Activated CD4-positive, alpha-beta T cell treated with anti-CD3 and anti-CD28 coated beads, Interleukin-2, amount 10 ng/mL, durations not matched to agents 24 days and 14 days (primary cell): ENCODE measurements at places on chromosomes 4 and X. TPM values are rescaled to one million over a fixed set of nuclear protein-coding genes. Genes with fewer than 3 reads are reported as not detected.

DNA sequence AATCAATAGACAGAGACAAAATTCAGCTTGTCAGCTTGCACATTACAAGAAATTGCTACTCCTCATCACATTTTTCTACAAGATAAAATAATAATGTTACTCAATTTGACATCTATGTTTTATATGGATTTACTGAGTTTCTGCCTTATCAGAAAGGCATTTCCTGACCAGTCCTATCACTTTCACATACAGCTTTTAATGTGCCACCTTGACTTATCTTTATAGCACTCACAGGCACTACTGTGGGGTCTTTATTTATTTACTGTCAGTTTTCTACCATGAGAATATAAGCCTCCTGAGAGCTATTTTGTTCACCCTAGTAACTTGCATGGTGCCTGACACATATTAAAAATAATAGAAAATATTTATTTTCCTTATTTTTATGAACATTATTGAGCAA, 6.0 kb downstream of the NDST4 start:
- H3K4me1 ChIP-seq: no peaks in the 10 kb centered on the region
- no peak overlapping the region for H3K27ac ChIP-seq
- H3K4me3 ChIP-seq: no peak overlapping the region
- no peak for DNase-seq
- H3K36me3 ChIP-seq: no peaks in the 10 kb centered on the region
- H3K27me3 ChIP-seq: no peaks in the 10 kb centered on the region

- no peaks in the 10 kb centered on the region for H3K36me3 ChIP-seq
- no peak for DNase-seq
- H3K4me3 ChIP-seq: no peak overlapping the region
- no peaks in the 10 kb centered on the region for H3K27me3 ChIP-seq
- H3K4me1 ChIP-seq: no peaks in the 10 kb centered on the region
These were observed 214.2 kb upstream of the PCDH10 start for GRCh38 chr4:132934911-132935310.

DNA sequence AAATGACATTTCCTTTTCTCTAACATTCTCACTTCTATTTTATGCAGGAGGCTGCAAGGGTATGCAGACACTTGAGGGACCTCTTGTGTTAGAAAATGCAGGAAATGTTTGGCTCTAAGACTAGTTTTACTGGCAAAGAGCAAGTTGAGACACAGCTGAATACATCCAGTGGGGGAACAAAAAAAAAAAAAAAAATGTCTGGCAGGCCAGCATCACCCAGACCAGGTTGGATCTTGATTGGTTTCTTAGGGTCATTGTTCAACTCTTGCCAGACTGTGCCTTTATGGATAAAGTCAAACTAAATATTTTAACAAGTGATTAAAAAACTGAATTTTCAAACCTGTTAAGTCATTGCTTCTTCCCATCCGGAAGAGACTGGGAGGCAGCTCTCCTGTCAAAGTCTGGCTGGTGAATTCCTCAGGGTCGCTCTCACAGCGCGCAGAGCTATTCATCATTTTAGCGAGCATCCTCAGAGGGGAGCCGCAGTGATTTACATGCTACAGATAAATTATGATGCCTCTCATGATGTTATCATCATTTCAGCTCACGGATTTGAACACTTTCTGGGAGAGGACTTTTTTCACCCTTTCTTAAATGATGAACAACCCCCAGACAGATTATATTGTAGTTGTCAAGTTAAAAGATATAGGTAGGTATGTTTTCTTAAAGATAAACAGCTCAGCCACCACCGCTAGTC, 23.6 kb upstream of the PACRGL start:
- H3K4me1 ChIP-seq: no peaks in the 10 kb centered on the region
- no peaks in the 10 kb centered on the region for H3K36me3 ChIP-seq
- no peak overlapping the region for H3K4me3 ChIP-seq
- peaks cover 4% of the 10 kb centered on the region for H3K27me3 ChIP-seq
- no peak for DNase-seq
- no peak overlapping the region for H3K27ac ChIP-seq

DNA sequence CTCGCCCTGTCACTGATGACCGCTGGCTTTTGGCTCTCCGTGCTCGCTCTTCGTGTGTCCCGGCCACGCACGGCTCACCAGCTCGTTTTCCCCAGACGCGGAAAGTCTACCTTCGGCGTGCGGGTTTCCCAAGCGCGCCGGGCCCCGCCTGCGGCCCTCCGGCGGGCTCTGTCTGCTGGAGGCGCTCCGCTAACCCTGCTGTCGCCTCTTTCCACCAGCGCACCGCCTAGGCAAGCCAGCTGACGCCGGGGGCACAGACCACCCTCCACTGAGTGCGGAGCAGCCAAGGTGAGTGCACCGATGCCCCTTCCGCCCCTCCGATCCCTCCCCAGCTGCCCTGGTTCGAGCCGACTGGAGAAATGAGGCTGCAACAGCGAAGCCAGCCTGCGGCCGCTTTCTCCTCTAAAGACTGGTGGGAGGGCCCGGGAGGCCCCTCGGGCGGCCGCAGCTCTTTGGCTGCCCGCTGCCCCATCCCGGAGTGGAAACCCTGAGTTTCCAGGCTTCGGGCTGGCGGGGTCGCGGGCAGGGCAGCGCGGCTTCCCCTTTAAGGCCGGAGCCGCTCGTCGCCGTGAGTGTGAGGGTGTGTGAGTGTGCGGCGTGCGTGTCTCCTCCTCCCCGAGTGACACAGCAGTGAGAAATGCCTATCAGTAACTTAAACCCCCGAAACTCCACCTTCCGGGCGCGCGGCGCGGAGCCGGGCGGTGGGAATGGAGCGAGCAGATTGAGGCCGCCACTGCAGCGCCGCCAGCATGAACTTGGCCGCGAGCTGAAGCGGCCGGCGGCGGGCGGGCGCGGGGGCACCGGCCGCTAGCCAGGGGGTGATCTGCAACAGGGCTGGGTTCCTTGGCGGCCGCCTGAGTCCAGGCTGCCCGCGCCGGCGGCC, at the start of gene MAMLD1:
Gene MAMLD1, plus strand, starts transcription at position 719 of the 883 bp plus-strand sequence. CDS start 82,200 bp downstream, outside the sequence.
- H3K27ac ChIP-seq: peak within 1 kb of the TSS; percentile 41
- peak; percentile 92 for DNase-seq
- peaks cover 4% of the 10 kb centered on the region for H3K36me3 ChIP-seq
- peaks cover 17% of the 10 kb centered on the region for H3K27me3 ChIP-seq

DNA sequence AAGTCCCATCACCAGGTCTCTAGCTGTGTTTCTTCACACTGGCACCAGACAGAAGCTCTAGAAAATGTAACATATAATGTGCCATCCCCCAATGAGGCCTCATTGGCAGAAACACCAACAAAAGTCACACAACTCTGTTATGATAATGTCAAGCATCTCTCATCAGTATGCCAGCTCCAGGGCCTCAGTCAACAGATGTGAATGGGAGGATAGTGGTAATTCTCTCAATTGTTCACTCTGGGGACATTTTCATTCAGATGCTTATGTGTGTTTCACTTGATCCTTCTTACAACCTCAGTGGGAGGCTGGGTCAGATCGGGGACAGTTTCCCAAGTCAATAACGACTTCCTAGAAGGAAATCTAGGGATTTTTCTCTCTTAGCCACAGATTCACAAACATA, 57.5 kb upstream of the SCOC start:
- no peak overlapping the region for H3K4me3 ChIP-seq
- H3K4me1 ChIP-seq: no peaks in the 10 kb centered on the region
- peaks cover 6% of the 10 kb centered on the region for H3K27me3 ChIP-seq

DNA sequence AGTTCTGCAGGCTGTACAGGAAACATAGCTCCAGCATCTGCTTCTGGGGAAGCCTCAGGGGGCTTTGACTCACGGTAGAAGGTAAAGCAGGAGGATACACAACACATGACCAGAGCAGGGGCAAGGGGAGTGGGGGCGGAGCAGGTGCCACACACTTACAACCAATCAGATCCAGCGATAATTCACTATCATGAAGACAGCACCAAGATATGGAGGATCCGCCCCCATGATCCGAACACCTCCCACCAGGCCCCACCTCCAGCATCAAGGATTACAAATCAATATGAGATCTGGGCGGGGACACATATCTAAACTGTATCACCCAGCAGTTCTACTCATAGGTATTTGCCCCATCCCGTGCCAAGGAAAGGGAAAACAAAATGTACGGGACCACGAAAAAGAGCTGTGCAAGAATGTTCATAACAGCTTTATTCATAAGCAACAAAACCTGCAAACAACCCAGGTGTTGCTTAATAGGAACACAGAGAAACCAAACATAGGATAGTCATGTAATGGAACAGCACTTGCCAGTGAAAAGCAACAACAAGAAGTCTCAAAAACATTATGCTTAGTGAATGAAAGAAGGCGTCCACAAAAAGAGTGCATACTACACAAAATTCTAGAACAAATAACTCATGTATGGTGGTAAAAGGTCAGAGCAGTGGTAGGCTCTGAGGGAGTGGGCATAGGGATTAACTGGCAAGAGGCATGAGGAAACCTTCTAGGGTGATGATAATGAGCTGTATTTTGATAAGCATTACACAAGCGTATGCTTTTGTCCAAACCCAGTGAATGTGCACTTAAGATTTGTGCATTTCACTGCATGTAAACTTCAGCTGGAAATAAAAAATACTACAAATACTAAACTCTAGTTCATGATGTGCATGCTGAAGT, 130.9 kb upstream of the FAM9B start:
- H3K27me3 ChIP-seq: no peaks in the 10 kb centered on the region
- peaks cover 30% of the 10 kb centered on the region for H3K4me1 ChIP-seq
- H3K27ac ChIP-seq: peak overlapping the region; percentile 77

GRCh38 chr4:56655627-56656345, 25.3 kb downstream of the HOPX start:
- DNase-seq: peak; percentile 74
- peaks cover 20% of the 10 kb centered on the region for H3K36me3 ChIP-seq
- H3K4me1 ChIP-seq: peaks cover 53% of the 10 kb centered on the region
- peak overlapping the region; percentile 88 for H3K27ac ChIP-seq
- peak overlapping the region; percentile 95 for H3K4me3 ChIP-seq

GRCh38 chrX:14872355-14872754, 514 bp downstream of the FANCB start:
- H3K36me3 ChIP-seq: peaks cover 21% of the 10 kb centered on the region
- peak overlapping the region; percentile 72 for H3K27ac ChIP-seq
- peaks cover 16% of the 10 kb centered on the region for H3K4me1 ChIP-seq
- H3K4me3 ChIP-seq: peak overlapping the region; percentile 88
- DNase-seq: no peak

DNA sequence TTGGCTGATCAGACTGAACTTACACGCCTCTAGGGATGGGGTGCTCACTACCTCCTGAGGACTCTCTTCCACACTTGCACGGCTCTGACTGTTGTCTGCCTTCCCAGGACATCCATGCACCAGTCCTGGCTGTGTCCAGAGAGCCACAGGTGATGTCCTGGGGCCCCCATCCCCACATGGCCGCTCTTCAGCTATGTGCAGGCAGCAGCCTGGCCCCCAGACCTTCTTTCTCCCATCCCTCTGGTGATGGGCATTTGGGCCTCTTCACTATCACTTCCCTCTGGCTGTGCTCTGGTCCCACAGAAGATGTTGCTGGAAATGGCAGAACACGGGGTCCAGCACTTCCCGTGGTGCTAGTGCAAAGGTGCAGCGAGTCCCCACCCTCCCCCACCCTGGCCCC, 40.9 kb upstream of the HMX1 start:
- H3K4me3 ChIP-seq: no peak overlapping the region
- no peaks in the 10 kb centered on the region for H3K36me3 ChIP-seq

Gene TMEM150C
- total RNA-seq: not detected in 2 replicates
